CD4-positive, alpha-beta T cell (primary cell): ENCODE measurements at places on chromosomes 16 and 17. TPM values are rescaled to one million over a fixed set of nuclear protein-coding genes. Genes with fewer than 3 reads are reported as not detected.

Gene KRTAP16-1
- total RNA-seq, result 1.0 TPM

Gene CTRB1
- total RNA-seq, result not detected

Gene CIBAR2
- not detected for total RNA-seq

Gene C17orf100
- total RNA-seq, result 0.70 TPM

Gene CDRT15
- total RNA-seq, result not detected

Gene TRAPPC2L
- 48.2 TPM for total RNA-seq

Gene CRHR1
- total RNA-seq, result not detected

Gene HEATR9
- total RNA-seq, result 0.47 TPM

Gene PLEKHG4
- total RNA-seq, result 14.0 TPM

Gene NLRC3
- 51.5 TPM for total RNA-seq

Gene RFWD3
- total RNA-seq, result 44.9 TPM

Gene CSH1
- not detected for total RNA-seq

Gene TBC1D3I
- total RNA-seq, result 0.25 TPM

Gene CES5A
- total RNA-seq, result not detected

Gene EXOSC6
- 28.2 TPM for total RNA-seq

Gene HBA1
- not detected for total RNA-seq

Gene BIRC5
- total RNA-seq, result 0.39 TPM

Gene ELMO3
- total RNA-seq, result 2.3 TPM

Gene AIPL1
- not detected for total RNA-seq

Gene MYH2
- total RNA-seq, result not detected

Gene TUBB3
- total RNA-seq, result 0.88 TPM

Gene SEC14L5
- not detected for total RNA-seq

Gene COX4I1
- 749 TPM for total RNA-seq

Gene SNTB2
- total RNA-seq, result 11.4 TPM

Gene PIRT
- not detected for total RNA-seq

Gene NGFR
- 0.11 TPM for total RNA-seq

Gene GAS7
- total RNA-seq, result 1.8 TPM

Gene CLEC19A
- not detected for total RNA-seq

Gene CSNK1D
- total RNA-seq, result 277 TPM

Gene ATP1B2
- 0.17 TPM for total RNA-seq

Gene KCNJ18
- total RNA-seq, result not detected

Gene FOXF1
- total RNA-seq, result not detected

Gene XYLT1
- 26.0 TPM for total RNA-seq

Gene DHRS7C
- not detected for total RNA-seq

Gene CSH2
- not detected for total RNA-seq

Gene NACA2
- total RNA-seq, result not detected

Gene OR4D1
- 0.70 TPM for total RNA-seq

Gene EFCAB5
- total RNA-seq, result 0.53 TPM

Gene GNG13
- not detected for total RNA-seq

Gene RRAD
- 0.28 TPM for total RNA-seq

Gene USP43
- total RNA-seq, result 0.17 TPM

Gene INCA1
- total RNA-seq, result 0.19 TPM

Gene KRT40
- not detected for total RNA-seq

Gene CMTM1
- 1.1 TPM for total RNA-seq

Gene PPM1E
- total RNA-seq, result not detected

Gene C17orf113
- total RNA-seq, result 0.55 TPM

Gene MYH1
- total RNA-seq, result not detected

Gene WNK4
- total RNA-seq, result 0.42 TPM

Gene SNX20
- 26.6 TPM for total RNA-seq

Gene CARHSP1
- 25.5 TPM for total RNA-seq

Gene KRTAP4-9
- not detected for total RNA-seq

Gene LRRC3C
- total RNA-seq, result not detected

Gene MMP28
- total RNA-seq, result 6.7 TPM
